Hematopoietic multipotent progenitor cell treated with erythropoietin and hydrocortisone succinate and interleukin-3 and kit ligand, for 4 days (in vitro differentiated cells): ENCODE measurements at places on chromosomes 2 and 18.
A peak's percentile ranks its signal among the peaks of the same experiment; 100 is the strongest.

- DNase-seq, result no peak
These were observed 296.2 kb downstream of the SLC8A1 start for GRCh38 chr2:40155728-40156127.

DNA sequence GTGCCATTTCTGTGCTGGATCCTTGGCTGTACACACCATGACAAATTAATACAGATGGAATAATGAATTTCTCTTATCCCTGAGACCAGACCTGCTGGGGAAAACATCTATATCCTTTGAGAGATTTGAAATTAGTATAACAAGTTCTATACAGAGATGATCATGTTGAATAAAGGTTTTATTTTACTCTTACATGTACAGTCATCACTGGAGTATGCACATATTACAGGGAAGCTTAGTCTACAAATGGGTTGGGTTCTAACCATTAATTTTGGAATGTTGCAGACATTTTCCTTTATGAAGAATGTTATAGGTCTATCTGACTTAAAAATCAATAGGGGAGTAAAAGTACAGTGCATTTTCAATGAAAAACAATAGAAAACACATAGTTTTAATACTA, 29.9 kb upstream of the MMADHC start:
- DNase-seq, result no peak

GRCh38 chr2:230898016-230898712, 26.9 kb downstream of the GPR55 start:
- DNase-seq, result no peak

GRCh38 chr2:155377931-155378444, 679.5 kb downstream of the KCNJ3 start:
- DNase-seq, result peak; percentile 39

DNA sequence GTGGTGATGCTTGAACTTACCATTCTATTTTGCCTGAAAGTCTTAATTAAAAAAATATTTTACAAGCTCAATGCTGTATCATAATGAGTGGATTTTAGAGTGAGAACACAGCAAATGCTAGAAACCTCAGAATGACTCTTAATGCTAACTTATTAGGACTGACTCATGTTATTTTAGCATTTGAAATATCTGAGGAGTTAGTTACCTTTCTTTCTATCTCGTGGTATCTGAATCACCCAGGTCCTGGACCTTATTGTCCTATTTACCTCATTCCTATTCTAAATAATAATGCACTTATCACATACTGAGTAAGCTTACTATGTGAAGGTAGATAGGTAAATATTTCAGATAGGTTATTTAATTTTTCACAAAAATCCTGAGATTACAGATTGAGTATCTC, 70.7 kb downstream of the SOS1 start:
- DNase-seq, result no peak

DNA sequence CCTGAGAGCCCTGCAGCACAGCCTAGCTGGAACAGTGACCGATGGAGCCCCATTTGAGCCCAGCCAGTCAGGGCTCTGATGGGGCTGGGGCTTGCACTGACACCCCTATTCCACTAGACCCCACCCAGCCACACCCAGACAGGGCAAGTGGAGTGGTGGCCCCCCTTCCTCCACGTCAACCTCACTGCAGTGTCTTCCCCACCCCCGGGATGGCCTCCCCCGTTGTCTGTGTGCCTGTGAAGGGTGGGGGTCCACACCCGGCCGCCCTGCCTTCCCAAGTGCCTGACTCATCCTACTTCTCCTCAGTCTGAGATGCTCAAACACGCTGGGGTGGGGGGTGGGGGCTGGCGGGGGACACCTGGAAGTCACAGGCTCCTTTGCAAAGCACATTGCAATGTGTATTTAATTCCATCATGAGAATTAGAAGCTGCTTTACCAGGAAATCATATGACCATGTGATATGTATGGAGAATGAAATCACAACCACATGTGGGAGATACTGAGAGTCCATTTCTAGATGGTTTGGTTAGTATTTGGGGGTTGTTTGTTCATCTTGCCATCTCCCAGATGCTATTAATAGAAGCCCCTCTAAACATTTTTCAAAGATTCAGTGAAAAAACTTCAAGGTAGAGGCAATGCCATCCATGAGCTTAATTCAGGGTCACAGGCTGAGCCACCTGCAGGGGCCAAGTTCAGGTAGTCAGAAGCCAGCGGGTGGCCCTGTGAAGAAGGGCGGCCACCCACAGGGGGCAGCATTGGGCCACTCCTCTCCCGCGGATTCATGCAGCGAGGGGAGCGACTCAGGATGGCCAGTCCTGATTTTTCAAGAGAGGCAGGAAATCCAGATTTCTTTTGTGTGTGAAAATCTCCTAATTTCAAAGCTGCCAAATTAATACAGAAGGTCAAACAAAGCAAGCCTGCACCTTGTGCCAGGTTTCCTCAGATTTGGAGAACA, 22.7 kb upstream of the GMPPA start:
- peak; percentile 81 for DNase-seq

GRCh38 chr2:30034052-30034775, 112.6 kb upstream of the YPEL5 start:
- DNase-seq, result no peak

GRCh38 chr2:85887566-85888019, 1.2 kb downstream of the ST3GAL5 start:
- DNase-seq, result peak; percentile 60

- no peak for DNase-seq
These were observed 114.1 kb upstream of the HDAC4 start for GRCh38 chr2:239514754-239515530.

DNA sequence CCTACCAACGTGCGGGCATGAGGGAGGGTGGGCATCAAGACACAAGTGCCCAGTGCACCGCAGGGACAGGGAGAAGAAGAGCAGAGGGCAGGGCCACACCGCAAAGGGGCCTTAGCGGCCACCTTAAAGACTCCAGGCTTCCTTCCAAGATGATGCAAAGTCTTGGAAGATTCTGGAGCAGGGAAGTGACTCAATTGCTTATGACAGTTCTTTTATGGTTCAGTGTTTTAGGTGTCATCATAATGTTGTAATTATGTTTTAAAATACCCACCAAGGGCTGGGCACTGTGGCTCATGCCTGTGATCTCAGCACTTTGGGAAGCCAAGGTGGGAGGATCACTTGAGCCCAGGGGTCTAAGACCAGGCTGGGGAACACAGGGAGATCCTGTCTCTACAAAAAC, 44.5 kb upstream of the SEMA4C start:
- DNase-seq, result no peak

GRCh38 chr2:41736105-41736567, 311.7 kb upstream of the PKDCC start:
- DNase-seq, result peak; percentile 92

GRCh38 chr18:11969904-11970835, 11.1 kb upstream of the IMPA2 start:
- no peak for DNase-seq

DNA sequence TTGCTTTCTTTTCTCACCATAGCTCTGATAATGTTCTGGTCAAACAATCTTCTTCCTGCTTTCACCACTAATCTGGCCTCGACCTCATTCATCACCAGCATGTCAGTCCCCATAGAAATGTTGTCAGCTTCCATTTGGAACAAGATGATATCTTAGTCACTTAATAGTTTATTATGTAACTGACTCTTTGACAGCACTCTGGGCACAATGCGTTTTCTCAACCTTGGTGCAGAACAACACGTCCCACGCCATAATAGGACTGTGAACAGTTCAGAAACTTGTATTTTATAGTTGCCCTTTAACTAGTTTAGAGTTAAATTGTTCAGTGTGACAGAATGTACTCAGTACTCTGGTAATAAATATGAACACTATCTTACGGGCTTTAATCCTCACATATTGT, 106.0 kb downstream of the MC4R start:
- no peak for DNase-seq

- no peak for DNase-seq
These were observed 22.8 kb downstream of the ANO7 start for GRCh38 chr2:241211276-241211675.

DNA sequence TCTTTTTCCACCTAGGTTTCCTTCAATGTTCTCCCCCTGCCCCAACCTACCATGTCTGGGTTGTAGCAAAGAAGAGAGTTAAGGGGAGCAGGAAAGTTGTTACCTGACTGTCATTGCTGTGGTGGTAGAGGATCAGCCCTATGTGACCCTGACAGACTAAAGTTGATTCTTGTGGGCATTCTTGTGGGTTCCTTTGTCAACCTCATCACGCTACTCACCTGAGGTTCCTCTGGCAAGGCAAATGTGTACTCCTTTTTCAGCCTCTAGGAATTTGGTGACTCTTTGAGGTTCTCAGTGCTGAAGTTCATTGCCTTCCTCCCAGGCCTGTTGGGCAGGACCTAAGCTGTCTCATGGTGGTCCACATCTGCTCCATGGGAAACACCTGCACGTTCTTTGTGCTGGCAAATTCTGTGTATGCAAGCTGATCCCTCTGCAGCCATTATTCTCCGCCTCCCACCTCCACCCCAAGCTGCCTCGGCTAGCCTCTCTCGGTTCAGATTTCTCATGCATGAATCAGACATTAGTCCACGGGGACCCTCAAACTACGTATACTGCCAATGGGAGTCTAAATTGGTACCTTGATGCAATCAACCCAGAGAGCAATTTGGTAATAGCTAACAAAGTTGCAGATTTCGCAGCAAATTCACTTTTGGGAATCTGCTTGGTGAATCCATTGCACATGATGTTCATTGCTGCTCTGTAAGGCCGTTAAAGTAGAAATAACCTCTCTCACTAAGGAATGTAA, 1.5 kb upstream of the GMCL1 start:
- no peak for DNase-seq
